Stimulated activated CD8-positive, alpha-beta memory T cell treated with anti-CD3 and anti-CD28 coated beads, Interleukin-15, amount 100 ng/mL, for 48 hours (primary cell): ENCODE measurements at places on chromosomes 5 and 9.

- DNase-seq = no peak
Measured at GRCh38 chr5:118466418-118466817, 521.9 kb downstream of the DTWD2 start.

DNA sequence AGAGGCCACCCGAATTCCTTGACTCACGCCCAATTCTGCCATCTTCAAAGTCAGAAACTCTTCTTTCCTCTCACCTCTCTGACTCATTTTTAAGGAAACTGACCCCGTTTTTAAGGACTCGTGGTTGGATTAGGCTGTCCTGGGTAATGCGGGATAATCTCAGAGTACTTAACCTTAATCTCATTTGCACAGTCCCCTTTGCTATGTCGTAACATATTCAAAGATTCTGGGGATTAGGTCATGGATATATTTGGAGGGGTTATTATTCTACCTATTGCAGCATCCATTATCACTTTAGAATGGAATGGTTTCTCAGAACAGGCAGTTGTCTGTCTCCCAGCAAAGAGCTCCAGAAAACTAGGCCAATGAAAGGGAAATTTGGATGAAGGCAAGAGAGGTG is 80.8 kb upstream of the IL12B start:
- no peak for DNase-seq

- DNase-seq = no peak
Measured at GRCh38 chr5:153096381-153096780, 394.1 kb upstream of the GRIA1 start.

GRCh38 chr9:137320555-137321384 is 18.7 kb upstream of the NRARP start:
- no peak for DNase-seq

GRCh38 chr9:77820293-77820954 is 172.3 kb upstream of the GNA14 start:
- DNase-seq = no peak

DNA sequence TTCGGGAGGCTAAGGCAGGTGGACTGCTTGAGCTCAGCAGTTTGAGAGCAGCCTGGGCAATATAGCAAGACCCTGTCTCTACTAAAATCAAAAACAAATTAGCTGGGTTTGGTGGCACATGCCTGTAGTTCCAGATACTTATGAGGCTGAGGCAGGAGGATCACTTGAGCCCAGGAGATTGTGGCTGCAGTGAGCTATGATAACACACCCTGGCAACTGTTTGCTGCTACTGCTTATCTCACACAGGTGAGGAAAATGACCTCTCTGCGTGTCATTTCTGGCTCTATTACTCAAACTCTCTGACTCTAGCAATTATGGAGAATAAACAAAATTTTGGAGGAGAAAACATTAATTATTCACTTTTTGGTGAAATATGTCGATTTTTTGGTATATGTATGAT is 45.3 kb upstream of the TMC1 start:
- no peak for DNase-seq

GRCh38 chr5:62371409-62371808 is 32.3 kb downstream of the DIMT1 start:
- DNase-seq = no peak

- no peak for DNase-seq
Measured at GRCh38 chr9:37197158-37198038, 77.0 kb downstream of the ZCCHC7 start.

- DNase-seq = no peak
Measured at GRCh38 chr5:172284611-172284980, 1.0 kb upstream of the UBTD2 start.

GRCh38 chr5:76816110-76816831 is 2.6 kb upstream of the F2RL1 start:
- DNase-seq = no peak

GRCh38 chr5:158922816-158923215 is 176.9 kb downstream of the EBF1 start:
- no peak for DNase-seq

DNA sequence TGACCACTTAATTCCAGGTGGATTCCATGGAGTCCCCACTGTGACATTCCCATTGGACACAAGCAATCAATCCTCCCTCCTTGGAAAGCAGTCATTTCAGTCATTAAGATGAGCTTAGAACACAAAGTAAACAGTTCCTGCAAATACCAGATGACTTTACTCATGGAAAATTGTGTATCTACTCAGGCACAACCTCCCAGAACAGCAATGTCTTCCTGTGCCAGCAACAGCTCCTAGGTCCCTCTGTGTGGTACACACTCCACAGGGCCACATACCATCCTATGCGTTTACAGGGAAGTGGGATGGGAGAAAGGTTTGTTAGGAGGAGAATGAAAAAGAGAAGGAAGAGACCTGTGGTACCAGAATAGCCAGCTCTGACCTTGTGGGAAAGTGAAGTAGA is 53.7 kb downstream of the MTMR12 start:
- no peak for DNase-seq

GRCh38 chr5:139178589-139178917 is 19.6 kb downstream of the SIL1 start:
- no peak for DNase-seq

- peak; percentile 92 for DNase-seq
Measured at GRCh38 chr9:129888293-129889121, 53.2 kb downstream of the USP20 start.

DNA sequence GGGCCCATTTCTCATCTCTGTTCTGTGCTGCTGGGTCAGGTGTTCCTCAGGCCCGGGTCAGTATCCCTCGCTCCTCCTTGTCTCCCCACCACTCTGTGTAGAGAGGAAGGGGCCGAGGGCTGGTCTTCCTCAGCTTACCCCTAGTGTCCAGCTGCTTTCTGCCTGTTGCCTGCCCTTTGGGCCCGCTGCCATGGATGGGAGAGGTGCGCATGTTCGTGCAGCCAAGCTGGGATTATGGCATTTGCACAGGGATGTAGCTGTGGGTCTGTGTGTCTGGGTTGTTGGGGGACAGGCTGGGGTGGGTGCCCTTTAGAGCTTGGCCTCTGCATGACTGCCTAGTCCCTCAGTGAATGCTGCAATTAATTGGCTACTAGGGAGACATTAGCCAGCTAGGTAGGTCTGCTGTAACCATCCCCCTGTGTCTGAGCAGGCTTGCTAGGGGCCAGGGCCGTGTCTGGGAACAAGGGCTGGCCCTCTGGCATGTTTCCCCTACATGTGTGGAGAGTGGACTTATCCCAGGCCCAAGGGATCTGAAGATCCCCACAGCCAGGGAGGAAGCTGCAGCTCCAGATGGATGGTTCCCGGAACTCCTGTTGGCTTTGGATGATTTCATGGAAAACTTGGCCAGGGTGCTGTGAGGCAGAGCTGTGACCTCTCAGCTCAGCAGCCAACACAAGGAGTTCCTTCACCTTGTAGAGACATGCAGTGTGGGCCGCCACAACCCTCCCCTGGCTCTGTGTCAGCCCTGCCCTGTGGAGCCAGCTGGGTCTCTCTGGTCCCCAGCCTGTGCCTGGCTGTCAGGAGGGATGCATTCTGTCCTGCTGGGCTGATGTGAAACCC is 161.9 kb downstream of the MACROH2A1 start:
- no peak for DNase-seq

GRCh38 chr5:66143473-66144073 is 527 bp upstream of the SREK1 start:
- no peak for DNase-seq

DNA sequence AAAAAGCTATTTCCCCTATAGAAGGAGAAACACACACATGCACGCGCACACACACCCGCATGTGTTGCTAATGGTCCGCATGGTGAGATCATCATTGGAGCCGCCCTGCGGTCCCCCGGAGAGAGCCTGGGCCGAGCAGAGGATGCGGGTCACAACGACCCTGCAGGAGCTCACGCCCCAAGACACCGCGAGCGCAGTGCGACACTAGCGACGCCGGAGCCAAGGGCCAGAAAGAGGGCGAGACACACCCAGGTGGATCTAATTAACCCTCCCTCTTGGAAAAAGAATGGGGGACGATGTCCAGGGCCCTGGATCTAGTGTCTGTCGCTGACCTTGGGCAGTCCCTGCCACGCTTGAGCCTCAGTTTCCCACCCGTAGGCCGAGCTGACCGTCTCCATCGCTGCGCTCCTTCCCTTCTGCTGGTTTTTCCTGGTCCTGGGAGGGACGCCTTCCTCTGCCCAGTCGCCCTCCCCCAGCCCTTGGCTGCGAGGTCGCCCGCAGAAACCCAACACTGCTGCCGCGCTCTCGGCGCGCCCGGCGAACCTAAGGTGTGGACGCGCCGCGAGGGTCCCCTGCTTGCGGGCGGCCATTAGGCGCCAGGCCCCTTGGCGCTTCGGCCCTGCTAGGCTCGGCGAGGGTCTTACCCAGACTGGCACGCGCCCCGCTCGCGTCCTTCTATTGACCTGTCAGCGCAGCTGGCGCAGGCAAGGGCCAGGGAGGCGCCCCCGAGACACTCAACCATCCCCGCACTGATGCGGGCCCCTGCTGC is 47.5 kb upstream of the RNF20 start:
- DNase-seq = no peak

DNA sequence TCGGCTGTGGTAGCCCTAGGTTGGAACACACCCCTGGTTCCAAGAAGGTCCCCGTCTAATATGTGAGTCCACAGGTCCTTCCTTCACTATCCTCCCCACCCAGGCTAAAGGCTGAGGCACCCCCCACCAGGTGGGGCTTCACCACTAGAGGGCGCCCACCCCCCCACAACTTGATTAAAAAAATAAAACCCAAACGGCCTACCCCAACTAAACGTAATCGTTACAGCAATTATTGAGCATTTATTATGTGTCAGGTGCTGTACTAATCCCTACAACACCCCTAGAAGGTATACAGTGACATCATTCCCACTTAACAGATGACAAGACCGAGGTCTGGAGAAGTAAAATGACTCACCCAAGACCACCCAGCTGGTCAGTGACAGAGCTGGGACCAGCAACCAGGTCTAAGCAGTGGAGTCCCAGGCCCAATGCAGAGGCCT is 65.0 kb downstream of the FGF18 start:
- peak; percentile 11 for DNase-seq

GRCh38 chr9:111287127-111287526 is 42.9 kb downstream of the OR2K2 start:
- no peak for DNase-seq

GRCh38 chr9:92917176-92917800 is 30.0 kb upstream of the FGD3 start:
- DNase-seq = no peak

DNA sequence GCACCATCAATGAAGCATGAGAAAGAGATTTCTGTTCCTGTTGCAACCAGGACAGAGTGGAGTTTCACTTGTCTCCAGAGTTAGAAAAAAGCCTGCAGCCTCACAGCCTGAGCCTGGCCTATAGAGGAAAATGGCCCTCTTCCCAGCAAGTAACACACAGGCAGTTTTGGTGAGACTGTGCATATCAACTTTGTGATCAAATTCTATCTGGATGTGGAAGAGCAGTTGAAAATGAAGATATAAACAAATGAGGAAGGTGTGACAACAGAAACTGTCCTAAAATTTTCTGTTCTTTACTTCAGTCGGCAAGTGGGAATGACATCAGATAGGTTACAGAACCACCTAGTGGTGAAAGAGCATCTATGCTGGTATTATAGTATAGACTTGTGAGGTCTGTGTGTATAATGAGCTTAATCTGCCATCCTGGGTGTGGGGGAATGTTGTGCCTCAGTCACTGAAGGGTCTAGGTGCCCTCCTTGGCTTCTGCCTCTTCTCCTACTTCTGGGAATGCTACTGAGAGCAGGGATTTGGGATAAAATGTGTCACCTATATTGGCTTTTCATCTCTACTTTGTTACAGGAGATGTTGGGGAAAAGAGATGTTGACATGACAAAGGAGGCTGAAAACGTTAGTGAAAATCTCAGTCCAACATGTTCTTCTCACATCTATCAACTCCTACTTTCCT is 28.2 kb downstream of the YIPF5 start:
- no peak for DNase-seq

DNA sequence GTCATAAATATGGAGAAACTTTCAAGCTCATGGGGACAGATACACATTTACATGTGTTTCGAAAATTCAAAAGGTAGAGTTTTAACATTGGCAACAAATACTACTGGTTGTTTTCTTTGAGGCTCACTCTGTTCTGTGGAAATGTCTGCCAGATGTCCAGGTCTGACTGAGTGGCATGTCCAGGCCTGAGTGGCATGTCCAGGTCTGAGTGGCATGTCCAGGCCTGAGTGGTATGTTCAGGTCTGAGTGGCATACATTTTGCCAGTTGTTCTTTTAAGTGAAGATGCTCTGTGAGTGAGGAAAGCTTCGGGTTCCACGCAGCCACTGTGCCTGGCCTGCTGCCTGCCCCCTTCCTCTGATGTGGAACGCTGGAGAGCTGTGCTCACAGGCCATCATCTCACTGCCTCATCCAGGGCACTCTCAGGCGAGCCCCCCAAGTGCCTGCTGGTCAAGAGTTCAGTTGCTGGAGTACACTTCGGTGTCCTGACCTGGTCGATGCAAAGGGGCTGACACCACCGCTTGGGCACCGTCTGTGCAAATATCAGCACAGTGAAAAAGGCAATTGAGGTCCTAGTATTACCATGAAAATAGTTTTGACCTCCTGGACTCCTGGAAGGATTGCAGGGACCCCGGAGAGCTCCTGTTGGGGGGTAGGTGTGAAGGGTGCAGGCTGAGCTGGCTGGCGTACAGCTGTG is 89.9 kb downstream of the EHMT1 start:
- no peak for DNase-seq
